ENCODE measurements at places on chromosomes 3 and 15. TPM values are rescaled to one million over a fixed set of nuclear protein-coding genes. Genes with fewer than 3 reads are reported as not detected.

The SRP14 gene
- total RNA-seq: 409 TPM

The CPN2 gene
- total RNA-seq: not detected

- H3K27ac ChIP-seq: no peak overlapping the region
- no peaks in the 10 kb centered on the region for H3K27me3 ChIP-seq
- DNase-seq: no peak
- H3K4me1 ChIP-seq: no peaks in the 10 kb centered on the region
- no peaks in the 10 kb centered on the region for H3K36me3 ChIP-seq
Observed at GRCh38 chr3:39471652-39472051, 4.2 kb downstream of the MOBP start.

GRCh38 chr15:77606142-77607034 lies 26.3 kb downstream of the LINGO1 start:
- H3K27me3 ChIP-seq: no peaks in the 10 kb centered on the region
- no peak overlapping the region for H3K27ac ChIP-seq
- no peaks in the 10 kb centered on the region for H3K36me3 ChIP-seq
- DNase-seq: no peak
- H3K4me1 ChIP-seq: peaks cover 16% of the 10 kb centered on the region
- H3K4me3 ChIP-seq: no peak overlapping the region

DNA sequence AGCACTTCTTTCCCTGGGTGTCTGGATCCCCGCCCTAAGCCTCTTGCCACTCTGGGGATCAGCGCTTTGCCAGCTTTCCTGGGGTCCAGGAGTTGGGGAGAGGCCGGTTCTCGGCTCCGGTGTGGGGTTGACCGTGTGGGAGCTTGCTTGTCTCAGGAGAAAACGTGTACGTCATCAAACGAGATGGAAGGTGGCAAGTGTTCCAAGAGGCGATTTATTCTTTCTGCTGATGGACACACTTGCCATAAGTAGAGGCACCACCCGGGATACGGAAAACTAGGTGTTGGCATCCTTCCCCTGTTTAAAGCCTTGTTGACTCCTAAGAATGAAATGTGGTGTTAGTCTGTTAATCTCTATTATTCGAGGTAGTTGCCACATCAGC lies 295 bp downstream of the ZWILCH start:
- H3K4me3 ChIP-seq: peak overlapping the region; percentile 95
- H3K36me3 ChIP-seq: peaks cover 30% of the 10 kb centered on the region
- DNase-seq: no peak
- H3K4me1 ChIP-seq: peaks cover 26% of the 10 kb centered on the region
- H3K27ac ChIP-seq: peak overlapping the region; percentile 83
- no peaks in the 10 kb centered on the region for H3K27me3 ChIP-seq

DNA sequence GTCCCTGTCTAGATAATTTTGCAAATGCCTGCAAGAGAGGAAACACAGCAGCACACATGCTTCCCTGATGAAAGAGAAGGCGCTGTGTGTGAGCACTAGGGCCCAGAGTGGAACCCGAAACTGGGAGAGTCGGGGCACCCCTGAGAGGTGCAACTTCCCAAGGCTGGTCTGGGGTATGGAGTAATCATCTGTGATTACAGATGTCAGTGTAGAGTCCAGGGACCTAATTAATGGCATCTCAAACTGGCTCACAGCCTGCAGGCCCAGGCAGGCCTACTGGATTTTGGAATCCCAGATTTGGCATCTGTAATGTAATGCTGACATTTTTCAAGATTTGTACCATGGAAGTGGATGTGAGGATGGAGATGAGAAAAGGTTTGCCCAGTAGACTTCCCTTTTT lies 29.4 kb downstream of the PGPEP1L start:
- H3K36me3 ChIP-seq: no peaks in the 10 kb centered on the region
- H3K4me3 ChIP-seq: no peak overlapping the region
- H3K4me1 ChIP-seq: peaks cover 23% of the 10 kb centered on the region
- no peak for DNase-seq

The FBXO22 gene
- 13.0 TPM for total RNA-seq

- no peak overlapping the region for H3K27ac ChIP-seq
- no peaks in the 10 kb centered on the region for H3K36me3 ChIP-seq
- no peak overlapping the region for H3K4me3 ChIP-seq
- DNase-seq: no peak
Observed at GRCh38 chr3:53547327-53547726, 52.9 kb downstream of the CACNA1D start.

The NMB gene
- total RNA-seq: 12.3 TPM

- H3K36me3 ChIP-seq: no peaks in the 10 kb centered on the region
- no peak overlapping the region for H3K4me3 ChIP-seq
- peaks cover 13% of the 10 kb centered on the region for H3K4me1 ChIP-seq
- H3K27ac ChIP-seq: no peak overlapping the region
Observed at GRCh38 chr15:48178648-48178931, 495 bp upstream of the MYEF2 start.

All from vagina (tissue), 2 donors.